ENCODE measurements at places on chromosomes 1 and 21.

DNA sequence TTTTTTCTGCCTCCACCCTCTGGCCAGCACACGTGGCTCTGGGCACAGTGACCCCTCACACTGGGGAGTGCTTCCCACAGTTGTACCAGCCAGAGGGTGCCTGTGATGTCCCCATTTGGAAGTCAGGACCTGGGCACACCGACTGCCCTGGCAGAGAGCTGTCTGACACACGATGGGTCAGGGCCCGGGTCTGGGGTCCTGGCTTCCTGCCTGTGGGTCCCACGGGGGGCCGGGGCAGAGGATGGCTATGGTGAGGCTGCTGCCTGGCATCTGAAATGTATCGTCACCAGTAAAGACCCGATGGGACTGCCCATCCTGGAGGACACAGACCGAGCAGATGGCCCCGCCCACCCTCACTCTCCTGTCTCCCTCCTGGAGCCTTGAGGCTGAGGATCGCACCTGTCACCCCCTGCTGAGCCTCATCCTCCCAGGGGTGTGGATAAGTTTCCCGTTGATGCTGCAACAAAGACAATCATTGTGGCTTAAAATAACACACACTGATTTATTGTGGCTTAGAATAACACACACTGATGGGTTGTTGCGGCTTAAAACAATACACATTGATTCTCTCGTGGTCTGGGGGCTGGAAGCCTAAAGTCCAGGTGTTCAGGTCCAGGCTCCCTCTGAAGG, 88.8 kb upstream of the TTC34 start:
- DNase-seq = no peak

DNA sequence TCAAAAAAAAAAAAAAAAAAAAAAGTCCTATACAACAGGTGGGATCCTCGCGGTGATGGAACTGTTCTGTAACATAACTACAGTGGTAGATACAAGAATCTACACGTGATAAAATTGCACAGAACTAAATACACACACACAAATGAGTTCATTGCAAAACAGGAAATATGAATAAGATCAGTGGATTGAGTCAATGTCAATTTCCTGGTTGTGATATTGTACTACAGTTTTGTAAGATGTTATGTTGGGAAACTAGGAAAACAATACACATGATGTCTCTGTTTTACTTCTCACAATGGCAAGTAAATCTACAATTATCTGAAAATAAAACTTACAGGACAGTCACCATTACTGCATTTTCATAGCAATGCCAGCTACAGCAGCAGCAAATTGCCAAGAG, 59.8 kb downstream of the ITGB3BP start:
- DNase-seq = no peak

- DNase-seq = no peak
These were observed 19.4 kb downstream of the ABCG1 start for GRCh38 chr21:42238185-42238934.

DNA sequence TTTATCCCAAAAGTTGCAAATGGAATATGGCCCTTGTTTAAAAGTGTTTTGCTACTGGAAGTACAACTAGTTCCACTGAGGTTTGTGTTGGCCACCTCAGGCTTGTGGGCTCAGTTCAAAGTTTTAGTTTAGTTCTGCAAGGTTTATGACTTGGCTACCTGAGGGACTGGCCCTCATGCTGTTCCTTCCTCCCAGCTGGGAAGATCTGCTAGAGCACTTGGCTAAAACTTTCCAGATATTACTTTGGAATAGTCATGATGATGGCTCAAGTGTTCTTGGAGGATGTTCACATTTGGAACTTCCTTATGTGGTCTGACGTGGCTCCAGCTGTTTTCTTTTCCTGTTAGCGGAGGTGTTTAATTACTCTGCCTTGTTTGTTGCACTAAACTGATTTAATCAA, 110.2 kb upstream of the IVNS1ABP start:
- DNase-seq = no peak

DNA sequence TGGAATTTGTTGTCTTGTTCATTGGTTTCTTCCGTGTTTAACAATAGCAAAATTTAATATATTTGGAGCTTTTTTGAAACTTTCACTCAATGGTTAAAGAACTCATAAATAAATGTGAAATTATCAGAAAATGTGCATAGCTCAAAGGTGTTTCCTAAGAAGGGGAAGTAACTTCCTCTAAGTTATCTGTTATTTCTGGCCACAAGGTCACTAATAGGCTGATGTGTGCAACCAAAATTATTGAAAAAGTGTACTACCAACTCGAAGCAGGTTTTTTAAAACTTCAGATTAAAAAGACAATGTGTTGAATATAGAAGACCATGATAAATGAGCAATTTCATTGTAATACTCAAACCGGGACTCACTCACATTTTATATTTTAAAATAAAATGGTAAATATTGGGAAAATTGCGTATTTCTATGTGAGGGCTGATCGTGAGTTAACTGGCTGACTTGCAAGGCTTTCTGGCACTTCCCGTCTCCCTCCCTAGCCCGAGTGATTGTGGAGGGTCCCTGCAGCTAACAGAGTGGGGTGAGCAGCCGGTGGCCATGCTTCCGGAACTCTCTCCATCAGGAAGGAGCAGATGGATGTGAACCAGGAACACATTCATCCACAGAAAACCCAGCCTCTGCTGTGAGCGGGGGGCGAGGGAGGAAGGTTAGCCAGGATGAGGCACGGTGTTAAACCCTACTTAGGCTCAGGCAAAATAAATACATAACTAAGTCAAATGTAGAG, 96.9 kb downstream of the ERG start:
- no peak for DNase-seq

DNA sequence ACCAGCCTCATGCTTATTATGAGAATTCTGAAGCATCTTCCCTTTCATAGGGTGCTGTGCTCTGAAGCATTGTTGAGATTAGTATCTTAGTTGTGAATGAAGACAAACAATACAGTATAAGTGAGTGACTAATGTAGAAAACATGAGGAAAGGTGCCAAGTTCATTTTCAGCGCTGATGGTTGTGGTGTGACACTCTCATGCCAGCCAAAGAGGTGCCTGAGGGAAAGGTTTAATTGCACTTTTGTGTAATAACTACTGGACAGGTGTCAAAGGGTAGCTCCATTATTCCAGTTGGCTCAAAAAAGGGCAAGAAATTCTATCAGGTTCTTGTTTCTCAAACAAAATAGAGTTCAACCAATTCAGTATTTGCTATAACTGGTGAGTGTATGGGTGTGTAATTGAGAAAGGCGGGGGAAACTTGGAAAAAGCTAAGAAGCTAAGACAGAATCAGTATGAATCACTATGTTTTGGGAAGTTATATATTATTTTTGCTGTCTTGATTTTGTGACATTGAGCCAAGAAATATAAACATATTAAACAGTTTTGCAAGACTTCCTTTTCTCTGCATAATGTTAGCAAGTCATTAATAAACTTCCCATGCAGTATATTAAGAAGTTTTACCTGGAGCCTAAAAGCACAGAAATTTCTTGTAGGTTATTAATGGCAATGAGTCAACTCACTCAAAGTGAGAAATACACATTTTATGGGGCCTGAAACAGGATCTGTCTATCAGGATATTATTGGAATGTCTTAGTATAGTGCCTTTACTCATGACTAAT, 31.8 kb downstream of the KCNK2 start:
- DNase-seq = no peak

DNA sequence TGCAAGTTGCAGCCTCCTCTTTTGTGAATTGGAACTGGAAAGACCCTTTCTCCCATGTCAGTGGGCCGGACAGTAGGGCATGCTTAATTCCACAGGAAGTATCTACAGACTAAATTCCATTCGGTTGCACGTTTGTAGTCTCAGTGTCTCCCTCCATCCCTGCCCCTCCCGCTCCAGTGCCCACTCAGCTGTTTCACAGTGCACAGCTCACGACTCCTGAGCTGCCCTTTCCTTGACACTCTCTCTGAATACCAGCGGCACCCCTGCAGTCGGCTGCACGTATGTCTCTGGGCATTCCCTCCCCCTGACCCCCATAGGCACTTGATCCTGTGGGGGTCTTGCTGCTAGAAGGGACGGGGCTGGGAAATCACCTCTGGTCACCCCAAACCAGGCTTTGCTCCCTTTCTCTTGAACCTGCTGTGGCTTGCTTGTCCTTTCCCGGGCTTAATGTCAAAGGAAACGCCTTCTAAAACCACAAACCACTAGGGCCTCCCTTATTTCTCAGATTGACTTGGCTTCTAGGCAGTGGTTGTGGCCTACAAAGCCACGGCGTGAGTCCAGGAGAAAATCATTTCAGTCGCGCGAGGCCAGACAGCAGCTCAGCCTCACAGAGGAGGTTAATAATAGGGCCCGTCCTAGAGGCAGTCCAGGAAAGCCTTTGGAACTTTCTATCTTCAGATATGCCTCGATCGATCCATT, 365.3 kb upstream of the PROX1 start:
- DNase-seq = no peak

- DNase-seq = no peak
These were observed 12.9 kb upstream of the IL19 start for GRCh38 chr1:206757524-206758266.

DNA sequence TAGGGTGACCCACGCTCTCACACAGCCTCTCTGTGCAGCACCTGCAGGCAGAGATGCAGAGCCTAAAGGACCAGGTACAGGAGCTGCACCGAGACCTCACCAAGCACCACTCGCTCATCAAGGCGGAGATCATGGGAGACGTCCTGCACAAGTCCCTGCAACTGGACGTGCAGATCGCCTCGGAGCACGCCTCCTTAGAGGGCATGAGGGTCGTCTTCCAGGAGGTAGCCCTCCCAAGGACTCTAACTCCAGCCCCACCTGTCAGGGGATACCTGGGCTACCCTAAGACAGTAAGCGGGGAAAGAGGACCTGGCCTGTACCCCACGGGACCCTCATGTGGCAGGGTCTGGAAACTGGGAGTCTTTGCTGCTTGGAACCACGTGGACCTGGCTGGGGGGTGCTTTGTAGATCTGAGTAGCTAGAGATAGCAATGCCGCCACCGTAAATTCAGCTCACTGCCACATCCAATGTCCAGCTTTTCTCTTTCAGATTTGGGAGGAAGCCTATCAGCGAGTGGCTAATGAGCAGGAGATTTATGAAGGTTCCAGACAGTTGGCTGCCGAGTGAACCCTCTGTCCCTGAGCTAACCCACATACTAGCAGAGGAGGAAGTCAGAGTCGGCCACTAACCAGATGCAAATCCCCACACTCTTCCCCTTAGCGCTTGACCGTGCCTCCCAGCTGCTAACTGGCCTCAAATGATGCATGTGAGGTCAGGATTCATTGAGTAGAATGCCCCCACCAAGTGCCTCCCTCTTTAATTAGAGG, 6.5 kb downstream of the RNF207 start:
- DNase-seq = no peak

DNA sequence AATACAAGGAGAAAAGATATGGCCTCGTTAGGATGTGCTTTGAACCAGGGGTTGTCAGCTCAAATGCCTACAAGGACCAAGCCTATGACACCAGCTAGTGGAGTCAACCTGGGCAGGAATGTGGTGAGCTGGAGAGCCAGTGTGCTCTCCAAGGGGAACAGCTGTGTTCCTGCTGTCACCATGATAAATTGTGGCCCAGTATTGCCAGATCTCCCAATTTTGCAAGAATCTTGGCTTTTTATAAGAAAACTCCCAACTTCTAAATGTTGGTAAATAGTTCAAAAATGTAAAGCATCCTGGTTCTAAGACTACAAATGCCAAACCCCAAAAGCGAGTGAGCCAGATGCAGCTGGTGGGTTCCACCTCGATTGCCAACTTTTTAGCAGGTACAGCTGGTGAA, 391.1 kb downstream of the PLPP3 start:
- no peak for DNase-seq

DNA sequence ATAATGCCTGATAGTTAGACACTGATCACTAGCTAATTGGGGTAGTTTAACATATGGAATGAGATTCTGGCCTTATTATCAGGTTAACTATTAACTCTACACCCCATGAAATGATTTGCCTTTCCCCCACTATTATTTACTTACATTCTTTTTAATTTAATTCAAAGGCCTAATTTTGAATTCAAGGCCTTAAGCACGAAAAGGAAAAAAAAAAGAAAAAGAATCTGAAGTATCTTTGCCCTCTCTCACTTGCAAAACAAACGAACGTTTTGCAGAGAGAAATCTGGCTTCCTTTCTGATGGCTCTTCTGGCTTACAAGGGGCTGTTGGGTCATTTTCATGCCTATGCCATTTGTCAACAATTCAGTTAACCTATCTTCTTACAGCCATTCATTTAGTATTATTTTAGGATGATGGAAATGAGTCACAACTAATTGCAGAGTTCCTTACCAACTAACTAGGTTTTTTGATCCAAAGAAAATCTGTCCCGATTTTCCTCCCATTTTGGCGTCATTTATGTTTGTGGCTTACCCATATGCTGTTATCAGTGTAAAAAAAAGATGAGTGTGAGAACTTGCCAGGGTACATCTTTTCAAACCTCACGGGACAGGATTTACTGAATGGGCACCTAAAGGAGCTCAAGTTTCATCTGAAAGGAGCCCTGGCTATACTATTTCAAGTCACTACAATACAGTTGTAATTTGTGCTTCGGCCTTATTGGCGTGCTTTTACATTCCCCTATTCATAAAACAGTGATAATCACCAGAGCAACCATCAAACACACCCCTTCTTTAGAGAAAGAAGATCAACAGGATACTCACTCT, 1.9 kb upstream of the ERRFI1 start:
- DNase-seq = no peak

- no peak for DNase-seq
These were observed 52.0 kb downstream of the FOXJ3 start for GRCh38 chr1:42282867-42283583.

DNA sequence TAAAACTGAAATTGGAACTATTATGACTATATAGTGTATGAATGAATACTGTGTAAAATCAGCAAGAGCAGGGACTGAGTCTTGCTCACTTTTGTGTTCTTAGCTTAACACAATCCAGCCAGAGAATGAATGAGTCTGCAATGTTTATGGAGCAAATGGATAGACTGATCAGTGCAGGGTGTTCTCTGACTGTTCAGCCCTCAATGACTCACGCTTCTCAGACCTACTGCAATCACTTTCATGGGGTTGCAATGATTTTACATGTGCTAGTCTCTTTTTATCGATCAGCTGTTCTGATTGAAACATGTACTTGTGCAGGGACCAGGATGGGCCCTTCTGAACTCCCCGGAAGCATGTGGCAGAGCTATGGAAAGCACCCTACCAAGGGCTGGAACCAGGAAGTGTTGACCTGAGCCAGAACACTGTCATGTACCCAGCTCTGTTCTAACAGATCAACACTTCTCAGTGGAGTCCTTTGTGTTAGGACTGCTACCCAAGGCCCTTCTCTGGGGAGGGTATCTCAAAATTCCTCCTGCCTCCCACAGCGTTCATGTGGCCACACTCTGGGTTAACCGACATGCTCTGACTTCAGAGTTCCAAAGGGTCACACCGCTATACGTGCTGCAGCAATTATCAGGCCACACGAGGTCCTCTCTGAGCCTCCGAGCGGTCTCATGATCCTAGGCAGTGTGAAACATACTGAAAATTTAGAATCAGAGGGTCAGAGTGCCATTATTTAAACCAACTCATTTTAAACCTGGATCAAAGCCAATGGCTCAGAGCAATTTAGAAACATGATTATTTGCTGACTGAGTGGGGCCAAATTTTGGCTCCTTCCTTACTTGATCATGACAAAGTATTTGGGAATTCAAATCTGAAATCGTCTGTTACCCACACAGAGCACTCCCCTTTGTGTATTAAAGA, 35.2 kb downstream of the GRIK1 start:
- DNase-seq = no peak

GRCh38 chr1:78715181-78715661, 65.6 kb downstream of the IFI44 start:
- no peak for DNase-seq

- DNase-seq = no peak
These were observed 42.1 kb downstream of the NRIP1 start for GRCh38 chr21:15022608-15023261.
